Activated T-cell treated with anti-CD3 and anti-CD28 coated beads for 1 hour (primary cell): ENCODE measurements at places on chromosomes 4 and X.

DNA sequence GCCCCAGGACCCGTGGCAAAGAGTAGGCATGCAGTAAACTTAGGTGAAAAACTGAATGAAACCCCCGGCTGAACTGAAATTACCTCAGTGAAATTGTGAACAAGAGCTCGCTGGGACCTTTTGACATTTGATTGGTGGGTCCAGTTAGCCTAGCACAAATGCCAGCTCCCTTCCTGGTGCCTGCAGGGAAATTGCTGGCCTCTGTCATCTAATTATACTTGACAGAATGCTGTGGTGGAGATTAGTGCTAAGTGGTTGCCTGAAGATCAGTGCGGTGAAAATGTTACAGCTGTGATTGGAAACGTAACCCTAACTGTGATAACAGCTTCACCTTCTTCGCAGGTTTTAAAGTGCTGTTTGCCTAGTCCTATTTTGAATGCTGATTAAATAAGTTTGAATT is 43.0 kb downstream of the ADD1 start:
- DNase-seq: no peak

DNA sequence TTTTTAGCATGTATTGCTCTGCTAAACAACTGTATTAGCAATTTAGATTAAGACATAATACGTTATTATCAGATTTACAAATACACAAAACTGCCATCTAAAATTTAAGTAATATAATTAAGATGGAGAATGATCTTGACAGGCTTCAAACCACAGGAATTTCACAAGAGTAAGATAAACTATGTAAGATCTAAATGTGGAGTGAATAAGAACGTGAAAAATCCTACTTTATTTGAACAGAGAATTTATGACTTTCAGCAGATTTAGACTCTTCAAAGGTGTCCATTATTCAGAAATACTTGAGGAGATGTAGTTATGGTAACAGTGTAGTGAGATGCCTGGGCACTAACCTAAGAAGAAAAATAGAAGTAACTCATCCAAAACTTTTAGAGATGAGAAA is 73.2 kb downstream of the SLC4A4 start:
- no peak for DNase-seq

DNA sequence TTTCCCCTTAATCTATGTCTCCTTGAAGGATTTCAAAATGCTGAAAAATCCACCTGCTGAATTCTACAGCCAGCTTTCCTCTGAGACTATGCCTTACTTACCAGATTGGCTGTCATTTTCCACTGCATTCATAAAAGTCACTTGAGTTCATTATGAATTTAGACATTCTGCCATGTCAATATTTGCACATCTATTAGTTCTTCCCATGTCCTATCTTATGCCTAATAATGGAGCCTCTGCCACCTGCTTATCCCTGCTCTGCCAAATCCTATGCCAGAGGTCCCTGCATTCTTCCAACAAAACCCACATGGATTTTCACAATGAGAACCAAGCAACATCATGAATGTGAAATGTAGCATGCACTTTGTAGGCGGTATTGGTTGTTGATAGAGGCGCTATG is 42.6 kb downstream of the GASK1B start:
- no peak for DNase-seq

DNA sequence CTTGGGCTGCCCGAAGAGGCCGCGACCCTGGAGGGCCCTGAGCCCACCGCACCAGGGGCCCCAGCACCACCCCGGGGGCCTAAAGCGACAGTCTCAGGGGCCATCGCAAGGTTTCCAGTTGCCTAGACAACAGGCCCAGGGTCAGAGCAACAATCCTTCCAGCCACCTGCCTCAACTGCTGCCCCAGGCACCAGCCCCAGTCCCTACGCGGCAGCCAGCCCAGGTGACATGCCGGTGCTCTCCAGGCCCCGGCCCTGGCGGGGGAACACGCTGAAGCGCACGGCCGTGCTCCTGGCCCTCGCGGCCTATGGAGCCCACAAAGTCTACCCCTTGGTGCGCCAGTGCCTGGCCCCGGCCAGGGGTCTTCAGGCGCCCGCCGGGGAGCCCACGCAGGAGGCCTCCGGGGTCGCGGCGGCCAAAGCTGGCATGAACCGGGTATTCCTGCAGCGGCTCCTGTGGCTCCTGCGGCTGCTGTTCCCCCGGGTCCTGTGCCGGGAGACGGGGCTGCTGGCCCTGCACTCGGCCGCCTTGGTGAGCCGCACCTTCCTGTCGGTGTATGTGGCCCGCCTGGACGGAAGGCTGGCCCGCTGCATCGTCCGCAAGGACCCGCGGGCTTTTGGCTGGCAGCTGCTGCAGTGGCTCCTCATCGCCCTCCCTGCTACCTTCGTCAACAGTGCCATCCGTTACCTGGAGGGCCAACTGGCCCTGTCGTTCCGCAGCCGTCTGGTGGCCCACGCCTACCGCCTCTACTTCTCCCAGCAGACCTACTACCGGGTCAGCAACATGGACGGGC is 579 bp downstream of the ABCD1 start:
- no peak for DNase-seq

GRCh38 chrX:1261285-1261684 is 7.3 kb upstream of the CSF2RA start:
- DNase-seq: no peak
